Large intestine (tissue), 12 donors: ENCODE measurements at places on chromosomes 13 and 19. TPM values are rescaled to one million over a fixed set of nuclear protein-coding genes. Genes with fewer than 3 reads are reported as not detected.

DNA sequence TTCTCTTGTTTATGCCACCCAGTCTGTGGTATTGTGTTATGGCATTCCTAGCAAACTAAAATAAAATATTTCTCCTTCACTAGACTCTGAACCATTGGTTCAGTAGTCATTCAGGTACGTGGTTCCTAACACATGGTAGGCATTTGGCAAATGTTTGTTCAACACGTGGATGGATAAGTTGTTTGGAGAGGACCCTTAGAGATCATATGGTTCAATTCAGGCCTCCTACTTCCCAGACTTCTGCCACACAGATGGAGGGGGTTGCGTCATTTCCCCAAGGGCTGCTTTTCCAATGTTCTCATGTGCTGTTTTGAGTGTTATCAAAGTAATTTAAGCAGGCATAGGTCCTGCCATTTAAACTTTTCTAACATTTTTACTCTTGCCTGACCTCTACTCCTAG is 6.7 kb downstream of the CXCL17 start:
- no peak for DNase-seq

DNA sequence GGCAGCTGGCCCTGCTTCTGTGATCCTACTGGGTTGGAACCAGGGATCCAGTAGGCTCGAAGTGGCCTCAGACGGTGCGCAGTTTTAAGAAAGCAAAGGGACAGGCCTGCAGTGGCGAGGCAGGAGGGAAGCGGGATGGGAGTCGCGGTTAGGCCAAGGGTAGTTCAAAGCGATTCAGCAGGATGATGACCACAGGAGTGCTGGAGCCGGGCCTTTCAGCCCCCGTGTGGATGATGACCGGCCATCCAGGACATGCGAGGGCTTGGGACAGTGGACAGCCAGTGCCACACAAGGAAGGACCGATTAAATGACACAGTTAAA is 854 bp downstream of the RNASEH2B start:
- DNase-seq: peak; percentile 16

DNA sequence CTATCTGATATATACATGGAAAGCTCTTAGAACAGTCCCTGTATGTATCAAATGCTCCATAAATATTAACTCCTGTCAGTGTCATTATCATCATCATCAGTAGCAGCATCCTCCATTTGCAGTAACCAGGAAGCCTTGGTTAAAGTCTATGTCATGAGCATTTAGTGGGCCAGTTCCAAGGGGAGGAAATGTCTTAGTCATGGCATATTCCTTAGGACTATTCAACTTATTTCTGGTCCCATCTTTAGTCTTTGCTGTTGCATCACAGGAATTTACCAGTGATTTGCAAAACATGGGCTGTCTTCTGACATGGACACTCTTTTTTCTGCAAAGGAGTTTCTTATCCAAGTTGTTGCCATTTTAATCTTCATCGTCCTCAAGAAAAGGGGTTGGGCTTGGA is 98.4 kb downstream of the WDFY2 start:
- no peak for DNase-seq

GJB6 gene
- 0.25 TPM for polyA plus RNA-seq

DNA sequence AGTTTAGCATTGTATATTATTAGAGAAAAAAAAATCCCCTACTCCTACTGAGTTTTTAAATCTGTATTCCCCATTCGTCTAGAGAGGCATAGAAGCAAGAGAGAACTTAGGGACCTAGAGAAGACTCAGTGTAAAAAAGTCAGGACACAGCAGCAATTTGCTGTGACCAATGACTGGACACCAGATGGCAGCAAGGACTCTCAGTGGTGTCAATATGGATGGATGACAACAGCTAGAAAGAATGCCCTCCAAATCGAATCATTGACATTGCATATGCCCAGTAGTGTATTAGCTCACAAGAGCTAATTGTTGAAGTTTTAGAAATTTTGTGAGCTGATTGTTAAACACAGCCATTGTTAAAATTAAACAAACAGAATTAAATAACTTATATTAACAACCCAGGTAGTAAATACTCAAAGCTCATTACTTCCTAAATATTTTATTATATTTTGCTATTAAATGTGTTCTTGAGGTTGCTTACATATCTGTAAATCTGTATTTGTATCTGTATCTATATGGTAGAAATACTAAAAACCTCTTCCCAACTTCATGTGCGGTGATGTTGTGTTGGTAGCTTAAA is 43.9 kb downstream of the SIAH3 start:
- DNase-seq: peak; percentile 17

- no peak for DNase-seq
Observed at GRCh38 chr13:110307767-110308655, 927 bp downstream of the COL4A2 start.

DNA sequence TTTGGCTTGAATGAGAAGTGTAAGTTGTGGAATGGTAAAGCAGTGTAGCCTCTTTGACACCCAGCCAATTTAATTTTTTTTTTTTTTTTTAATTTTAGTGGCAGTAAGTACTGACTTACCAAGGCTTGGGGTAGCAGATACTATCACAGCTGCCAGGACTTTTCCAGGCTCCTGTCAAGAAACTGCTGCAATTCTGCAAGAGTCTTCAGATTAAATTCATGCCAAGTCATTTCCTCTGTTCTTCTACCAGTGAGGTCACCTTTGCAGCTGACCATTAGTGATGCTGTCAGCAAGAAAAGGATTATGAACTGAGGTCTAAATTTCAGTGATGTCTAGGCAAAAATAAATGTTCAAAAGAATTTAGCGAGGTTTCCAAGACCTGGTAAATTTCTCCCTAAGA is 91.2 kb downstream of the GGACT start:
- no peak for DNase-seq

- DNase-seq: no peak
Observed at GRCh38 chr13:111872475-111873150, 194.3 kb upstream of the SOX1 start.

NLRP4 gene
- not detected for polyA plus RNA-seq

DNA sequence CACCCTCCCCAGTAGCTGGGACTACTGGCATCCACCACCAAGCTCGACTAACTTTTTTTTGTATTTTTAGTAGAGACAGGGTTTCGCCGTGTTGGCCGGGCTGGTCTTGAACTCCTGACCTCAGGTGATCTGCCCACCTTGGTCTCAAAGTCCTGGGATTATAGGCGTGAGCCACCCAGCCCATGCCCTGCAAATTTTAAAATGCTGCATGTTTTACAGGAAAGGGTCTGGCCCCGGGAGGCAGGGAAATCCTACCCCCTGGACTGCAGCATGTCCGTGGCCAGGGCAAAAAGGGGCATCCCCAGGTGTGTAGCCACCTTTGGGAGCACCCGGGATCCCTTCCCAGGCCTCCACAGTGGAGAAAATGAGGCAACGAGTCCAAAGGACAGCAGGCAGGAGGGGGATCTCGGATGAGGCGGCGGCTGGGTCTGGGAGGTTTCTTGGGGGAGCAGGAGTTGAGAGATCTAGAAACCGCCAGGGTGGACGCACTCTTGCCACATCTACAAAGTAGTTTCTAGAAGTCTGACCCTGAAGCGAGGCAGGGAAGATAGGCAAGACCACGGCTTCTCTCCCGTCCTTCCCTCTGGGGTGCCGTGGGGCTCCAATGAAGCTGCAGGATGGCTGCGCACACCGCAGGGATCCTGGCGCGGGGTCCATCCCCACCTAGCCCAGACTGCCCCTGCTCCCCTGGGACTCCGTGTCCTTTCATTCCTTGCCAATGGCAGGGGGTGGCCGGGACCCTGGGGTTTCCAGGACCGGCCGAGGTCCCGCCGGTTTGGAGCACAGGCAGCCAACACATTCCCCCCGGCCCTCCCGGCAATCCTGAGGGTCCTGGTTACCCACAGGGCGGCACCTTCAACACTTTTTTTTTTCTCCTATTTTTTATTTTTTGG is 21.3 kb upstream of the ZBTB7A start:
- DNase-seq: peak; percentile 27

KCNJ14 gene
- polyA plus RNA-seq: 0.70 TPM

GRCh38 chr13:53560556-53560955 is 531.9 kb downstream of the OLFM4 start:
- DNase-seq: no peak

HCST gene
- 11.1 TPM for polyA plus RNA-seq

SAFB2 gene
- 88.5 TPM for polyA plus RNA-seq

CYSLTR2 gene
- 3.5 TPM for polyA plus RNA-seq

DNA sequence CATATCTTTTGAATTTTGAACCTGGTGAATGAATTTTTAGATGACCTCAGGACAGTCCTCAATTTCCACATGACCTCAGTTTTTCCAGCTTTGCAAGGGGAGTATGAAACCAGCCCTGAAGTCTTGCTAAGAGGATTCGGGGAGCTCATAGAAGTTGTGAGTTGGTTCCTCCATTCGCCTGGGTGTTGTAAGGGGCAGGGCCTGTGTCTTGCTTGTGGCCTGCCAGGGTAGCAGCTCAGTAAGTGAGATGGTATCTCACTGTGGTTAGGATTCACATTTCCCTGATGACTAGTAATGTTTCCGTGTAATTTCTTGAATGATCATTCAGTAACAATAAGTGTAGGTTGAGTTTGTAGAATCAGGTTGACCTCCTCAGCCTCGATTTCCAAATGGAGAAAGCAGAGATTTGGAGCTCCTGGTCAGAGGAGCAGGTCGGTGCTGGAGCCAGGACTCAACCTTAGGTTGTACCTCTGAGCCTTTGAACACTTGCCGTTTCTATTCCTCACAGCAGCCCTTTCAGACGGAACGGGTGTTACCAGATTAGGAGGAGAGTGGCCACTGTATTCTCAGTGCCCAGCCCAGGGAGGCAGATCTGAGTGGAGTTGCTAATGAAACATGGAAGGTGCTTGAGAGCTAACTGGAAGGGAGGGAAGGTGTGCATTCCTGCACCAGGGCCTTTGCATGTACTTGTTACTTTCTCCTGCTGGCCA is 14.6 kb downstream of the NACC1 start:
- no peak for DNase-seq

GRCh38 chr19:53960187-53960586 is 2.5 kb upstream of the CACNG8 start:
- DNase-seq: no peak

DNA sequence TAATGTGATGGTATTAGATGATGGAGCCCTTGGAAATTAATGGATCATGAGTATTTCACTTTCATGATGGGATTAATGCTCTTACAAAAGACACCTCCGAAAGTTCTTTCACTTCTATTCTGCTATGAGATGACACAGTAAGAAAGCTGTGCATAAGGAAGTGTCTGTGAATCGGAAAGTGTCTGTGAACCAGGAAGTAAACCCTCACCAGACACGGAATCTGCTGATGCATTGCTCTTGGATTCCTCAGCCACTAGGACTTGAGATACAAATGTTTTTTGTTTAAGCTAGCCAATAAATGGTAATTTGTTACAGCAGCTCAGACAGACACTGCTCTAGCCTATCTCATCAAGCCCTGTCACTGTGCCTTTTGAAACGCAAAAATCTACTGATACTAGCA is 440.4 kb upstream of the PRR20A start:
- no peak for DNase-seq

LILRA2 gene
- 0.24 TPM for polyA plus RNA-seq

GRCh38 chr13:32021785-32022184 is 9.8 kb upstream of the FRY start:
- DNase-seq: no peak

DNA sequence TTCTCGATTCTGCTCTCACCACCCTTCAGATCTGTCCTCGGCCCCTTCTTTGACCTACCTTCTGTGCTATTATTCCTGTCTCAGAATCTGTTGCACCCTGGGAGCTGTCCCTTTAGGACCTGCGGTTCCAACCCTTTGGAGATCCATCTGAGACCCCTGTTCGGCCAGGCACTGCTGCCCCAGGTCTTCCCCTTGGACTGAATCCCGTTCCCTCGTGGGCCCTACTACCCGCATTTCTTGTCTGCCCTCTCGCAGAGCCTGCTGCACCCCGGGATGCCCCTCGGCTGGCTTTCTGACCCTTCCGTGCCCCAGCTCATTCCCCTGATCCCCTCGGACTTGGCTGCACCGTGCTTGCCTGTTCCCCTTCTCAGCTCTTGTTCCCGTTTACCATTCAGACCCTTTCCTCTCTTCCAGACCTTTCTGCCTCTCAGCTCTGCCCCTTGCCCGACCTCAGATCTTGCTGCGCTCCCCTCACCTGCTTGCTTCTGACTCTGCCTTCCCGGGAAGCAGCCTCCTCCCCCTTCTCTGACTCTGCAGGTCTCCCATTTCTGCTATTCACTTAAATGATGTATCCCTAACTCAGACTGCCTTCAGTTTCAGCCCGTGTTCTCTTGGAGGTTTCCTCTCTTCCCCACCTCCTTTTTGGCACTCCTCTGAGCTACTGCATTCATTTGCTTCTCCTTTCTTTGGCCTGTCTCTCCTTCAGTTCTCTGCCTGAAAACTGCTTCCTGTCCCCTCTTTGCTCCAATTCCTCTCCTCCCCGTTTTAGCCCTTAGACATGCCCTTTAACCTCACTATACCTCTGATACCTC is 1.1 kb downstream of the ARHGAP35 start:
- peak; percentile 58 for DNase-seq

CCDC9 gene
- polyA plus RNA-seq: 23.2 TPM

IFT88 gene
- 22.5 TPM for polyA plus RNA-seq

DNA sequence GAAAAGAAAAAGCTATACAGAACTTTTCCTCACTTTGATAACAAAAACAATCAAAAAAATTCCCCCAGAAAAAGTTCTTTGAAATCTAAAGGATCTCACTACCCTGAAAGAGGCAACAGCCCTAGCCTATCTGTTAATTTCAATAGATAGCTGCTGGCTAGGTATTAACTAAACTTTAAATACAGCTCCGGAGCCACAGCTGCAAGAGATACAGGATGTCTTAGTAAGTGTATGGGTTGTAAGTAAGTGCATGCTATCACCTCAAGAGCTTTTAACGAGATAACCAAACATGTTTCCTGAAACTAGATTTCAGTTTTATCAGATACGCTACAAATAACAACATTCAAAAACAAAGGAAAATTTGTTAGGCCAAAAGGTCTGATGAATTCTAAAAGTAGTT is 148.4 kb downstream of the KLF12 start:
- no peak for DNase-seq

RFPL4A gene
- 0.15 TPM for polyA plus RNA-seq

GIPR gene
- 8.1 TPM for polyA plus RNA-seq

DNA sequence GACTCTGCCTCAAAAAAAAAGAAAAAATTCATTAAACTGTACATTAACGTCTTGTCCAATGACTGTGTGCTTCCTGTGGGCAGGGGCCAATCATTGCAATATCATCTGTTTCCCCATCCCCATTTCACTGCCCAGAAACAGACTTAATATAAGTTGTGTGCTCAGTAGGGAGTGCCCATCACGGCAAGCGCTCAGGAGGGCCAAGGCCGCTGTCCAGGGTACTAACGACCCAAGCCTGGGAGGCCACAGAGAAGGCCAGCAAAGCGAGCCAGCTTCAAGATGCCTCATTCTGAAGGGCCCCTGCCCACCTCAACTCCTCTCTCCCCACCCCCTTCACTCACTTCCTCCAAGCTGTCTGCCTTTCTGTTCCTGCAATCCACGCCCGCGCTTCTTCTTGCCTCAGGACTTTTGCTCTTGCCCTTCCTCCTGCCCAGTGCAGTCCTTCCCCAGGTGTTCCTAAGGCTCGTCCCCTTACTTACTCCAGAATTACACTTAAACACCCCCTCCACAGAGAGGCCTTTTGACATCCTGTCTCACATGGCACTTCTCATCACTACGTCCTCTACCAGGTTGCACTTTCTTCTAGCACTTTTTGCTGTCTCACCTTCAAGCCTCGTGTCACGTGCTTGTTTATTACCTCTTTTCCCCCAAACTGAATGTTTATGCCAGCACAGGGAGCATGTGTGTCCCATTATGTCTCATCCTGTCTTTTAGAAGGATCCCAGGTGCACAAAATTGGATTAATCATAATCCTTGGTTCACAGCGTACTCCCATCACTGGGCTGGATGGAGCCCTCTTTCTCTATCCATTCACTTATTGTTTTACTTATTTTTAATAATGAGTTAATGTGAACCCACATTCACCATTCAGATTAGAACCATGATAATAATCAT is 11.3 kb upstream of the POU2F2 start:
- DNase-seq: no peak

CDC42EP5 gene
- polyA plus RNA-seq: 161 TPM

- no peak for DNase-seq
Observed at GRCh38 chr19:48815870-48816501, 5.2 kb upstream of the BCAT2 start.
